ENCODE measurements at places on chromosomes 12 and 14.

- DNase-seq: no peak
Measured at GRCh38 chr12:100403446-100403845, 46.6 kb downstream of the SLC17A8 start.

GRCh38 chr12:79023784-79024183 lies 159.2 kb downstream of the SYT1 start:
- no peak for DNase-seq

GRCh38 chr12:124340080-124340900 lies 45.4 kb downstream of the RFLNA start:
- DNase-seq: no peak

DNA sequence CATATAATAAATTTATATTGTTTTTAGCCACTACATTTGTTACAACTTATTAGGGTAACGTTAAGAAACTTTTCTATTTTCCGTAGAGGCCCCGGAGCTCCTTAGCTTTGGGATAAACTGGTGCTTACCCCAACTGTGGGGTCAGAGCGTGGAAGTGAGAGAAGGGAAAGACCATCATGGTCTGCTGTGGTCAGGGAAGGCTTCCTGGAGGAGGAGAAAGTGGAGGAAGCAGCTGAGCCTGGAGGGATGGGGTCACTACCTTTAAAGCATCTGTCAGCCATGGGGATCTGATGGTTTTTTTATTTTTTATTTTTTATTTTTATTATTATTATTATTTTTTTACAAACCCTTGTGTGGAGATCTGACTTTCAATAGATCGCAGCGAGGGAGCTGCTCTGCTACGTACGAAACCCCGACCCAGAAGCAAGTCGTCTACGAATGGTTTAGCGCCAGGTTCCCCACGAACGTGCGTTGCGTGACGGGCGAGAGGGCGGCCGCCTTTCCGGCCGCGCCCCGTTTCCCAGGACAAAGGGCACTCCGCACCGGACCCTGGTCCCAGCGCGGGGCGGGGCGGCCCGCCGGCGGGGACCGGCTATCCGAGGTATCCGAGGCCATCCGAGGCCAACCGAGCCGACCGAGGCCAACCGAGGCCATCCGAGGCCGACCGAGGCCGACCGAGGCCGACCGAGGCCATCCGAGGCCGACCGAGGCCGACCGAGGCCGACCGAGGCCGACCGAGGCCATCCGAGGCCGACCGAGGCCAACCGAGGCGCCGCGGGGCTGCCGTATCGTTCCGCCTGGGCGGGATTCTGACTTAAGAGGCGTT lies 1101.2 kb upstream of the TMEM132C start:
- DNase-seq: peak; percentile 53

DNA sequence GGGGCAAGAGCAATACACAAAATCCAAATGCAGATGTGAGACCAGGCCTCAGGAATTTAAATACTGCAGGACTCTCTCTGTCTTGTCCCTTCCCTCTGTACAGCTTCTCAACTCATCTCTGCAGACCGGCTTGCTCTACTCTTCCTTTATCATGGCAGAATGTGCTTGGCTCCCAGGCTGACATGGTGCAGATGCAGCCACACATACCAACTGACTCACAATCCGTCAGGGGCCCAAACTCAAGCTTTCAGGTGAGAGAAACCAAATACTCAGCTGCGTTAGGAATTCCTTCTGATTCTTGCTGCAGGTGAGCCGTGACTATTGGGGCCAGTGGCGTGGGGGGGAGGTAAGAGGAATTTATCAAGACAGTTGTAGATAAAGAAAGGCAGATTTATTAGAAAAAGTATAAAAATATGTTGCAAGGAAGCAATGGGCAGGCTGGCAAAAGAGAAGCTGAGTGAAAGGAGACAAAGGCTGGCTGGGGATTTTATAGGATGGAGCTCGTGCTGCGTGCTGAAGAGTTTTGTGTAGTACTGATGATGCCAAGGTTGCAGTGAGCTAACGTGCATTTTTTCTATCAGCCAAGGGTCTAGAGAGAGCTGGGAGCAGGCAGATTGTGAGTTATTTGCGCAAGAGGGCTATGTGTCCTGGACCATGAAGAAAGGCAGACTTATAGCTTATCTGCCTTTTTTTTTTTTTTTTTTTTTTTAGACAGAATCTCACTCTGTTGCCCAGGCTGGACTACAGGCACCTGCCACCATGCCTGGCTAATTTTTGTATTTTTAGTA lies 5.0 kb upstream of the LGALS3 start:
- DNase-seq: no peak

GRCh38 chr14:58566979-58567378 lies 70.8 kb upstream of the DACT1 start:
- DNase-seq: no peak

DNA sequence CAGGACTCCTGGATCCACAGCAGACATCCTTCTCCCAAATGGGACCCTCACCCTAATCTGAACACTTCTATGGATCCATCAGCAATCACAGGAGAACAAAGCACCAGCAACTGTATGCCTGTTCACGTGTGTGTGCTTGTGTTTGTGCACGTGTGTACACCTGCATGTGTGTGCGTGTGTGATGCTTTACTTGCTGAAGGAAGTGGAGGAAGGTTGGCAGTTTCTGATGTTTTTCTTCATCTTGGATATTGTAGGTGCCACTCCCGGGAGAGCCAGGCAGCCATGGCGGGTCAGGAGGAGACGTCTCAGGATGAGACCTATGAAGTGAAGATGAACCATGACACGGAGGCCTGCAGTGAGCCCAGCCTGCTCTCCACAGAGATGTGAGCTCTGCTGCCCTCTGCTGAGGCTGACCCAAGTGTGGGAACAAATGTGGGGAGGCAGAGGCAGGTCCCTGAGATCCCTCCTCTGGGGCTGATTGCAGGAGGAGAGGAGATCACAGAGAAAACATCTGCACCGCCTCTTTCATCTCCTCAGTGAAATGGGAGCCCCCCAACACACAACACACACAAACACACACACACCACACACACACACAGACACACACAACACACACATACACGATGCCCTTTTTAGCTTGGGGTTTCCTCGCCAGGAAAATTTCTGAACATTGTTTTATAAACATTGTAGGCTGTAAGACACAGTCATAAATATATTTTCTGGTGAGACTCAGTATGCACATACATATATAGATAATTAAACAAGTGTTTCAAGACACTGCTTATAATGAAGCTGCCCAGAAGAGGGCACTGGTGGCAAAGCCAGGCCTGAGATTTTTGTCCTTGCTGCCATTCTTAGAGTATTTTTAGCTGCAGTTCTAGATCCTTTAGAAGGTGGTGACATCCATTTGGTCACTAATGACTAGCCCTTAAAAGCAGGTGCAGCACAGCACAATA lies 112.2 kb upstream of the FKBP4 start:
- peak; percentile 63 for DNase-seq

DNA sequence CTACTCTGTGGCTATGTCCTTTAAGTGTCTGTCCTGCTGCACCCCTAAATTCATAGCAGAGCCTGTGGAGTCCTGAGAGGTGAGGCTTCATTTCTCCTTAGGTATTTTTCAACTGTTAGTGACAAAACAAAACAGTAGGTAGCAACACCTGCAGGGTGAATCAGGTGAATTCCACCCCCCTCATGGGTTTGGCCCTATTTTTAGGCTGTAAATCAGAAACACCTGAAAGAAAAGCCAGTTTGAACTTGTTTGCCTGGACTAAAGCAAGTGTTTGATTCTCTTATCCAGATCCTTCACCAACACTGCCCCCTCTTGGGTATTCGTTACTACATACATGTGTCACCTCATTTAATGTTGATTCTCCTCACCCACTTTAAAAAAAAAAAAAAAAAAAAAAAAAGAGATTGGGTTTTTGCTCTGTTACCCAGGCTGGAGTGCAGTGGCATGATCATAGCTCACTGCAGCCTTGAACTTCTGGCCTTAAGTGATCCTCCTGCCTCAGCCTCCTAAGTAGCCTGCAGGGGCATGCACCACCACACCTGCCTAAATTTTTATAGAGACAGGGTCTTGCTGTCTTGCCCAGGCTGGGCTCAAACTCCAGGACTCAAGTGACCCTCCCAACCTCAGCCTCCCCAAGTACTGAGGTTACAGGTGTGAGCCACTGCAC lies 10.3 kb downstream of the TBPL2 start:
- peak; percentile 46 for DNase-seq

GRCh38 chr12:55852740-55853139 lies 10.0 kb upstream of the MMP19 start:
- DNase-seq: no peak

DNA sequence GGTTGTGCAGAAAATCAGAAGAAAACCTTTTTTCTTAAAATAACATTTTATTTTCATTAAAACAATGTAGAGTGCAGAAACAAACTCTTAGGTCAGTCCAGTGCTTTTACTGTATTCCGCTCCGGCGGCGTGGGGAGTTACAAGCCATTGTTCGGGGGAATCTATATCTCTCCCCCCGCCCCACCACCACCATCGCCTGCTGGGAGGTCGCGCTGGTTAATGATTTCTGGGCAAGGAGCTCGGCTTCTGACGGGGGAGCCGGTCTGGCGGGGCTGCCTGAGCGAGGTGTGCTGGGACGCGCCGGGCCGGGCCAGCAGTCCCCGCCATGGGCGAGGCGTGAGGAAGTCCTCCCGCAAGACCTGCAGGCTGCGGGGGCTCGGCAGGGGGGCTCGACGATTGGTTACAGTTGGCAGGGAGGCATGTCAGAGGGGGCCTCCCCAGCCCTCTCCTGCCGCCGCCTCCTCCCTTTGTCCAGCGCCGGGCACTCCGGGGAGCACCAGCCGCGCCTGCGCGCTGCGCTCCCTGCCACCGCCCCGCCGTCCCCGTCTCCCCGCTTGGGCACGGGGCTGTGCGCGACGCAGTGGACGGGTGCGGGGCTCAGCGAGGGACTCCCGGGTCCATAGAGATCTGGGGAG lies 1.0 kb upstream of the DUSP6 start:
- peak; percentile 85 for DNase-seq

DNA sequence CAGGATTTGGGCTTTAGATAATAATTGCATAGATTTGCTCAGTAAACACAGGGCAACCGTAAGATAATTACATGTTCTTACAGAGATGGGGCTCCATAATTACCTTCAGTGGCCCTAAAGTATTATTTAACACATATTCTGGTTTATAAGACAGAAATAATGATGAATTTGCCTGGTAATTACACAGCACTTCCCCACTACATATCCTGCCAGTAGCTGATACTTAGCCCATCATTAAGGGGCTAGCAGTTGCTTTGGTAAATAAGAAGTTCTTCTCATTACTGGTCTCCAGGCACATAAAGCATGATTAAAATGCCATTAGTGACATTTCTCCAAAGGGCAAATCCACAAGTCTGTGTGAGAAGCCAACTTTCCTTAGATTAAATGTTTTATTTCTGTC lies 158.7 kb downstream of the NUAK1 start:
- no peak for DNase-seq

GRCh38 chr14:54781961-54782750 lies 120.5 kb downstream of the GCH1 start:
- DNase-seq: no peak

DNA sequence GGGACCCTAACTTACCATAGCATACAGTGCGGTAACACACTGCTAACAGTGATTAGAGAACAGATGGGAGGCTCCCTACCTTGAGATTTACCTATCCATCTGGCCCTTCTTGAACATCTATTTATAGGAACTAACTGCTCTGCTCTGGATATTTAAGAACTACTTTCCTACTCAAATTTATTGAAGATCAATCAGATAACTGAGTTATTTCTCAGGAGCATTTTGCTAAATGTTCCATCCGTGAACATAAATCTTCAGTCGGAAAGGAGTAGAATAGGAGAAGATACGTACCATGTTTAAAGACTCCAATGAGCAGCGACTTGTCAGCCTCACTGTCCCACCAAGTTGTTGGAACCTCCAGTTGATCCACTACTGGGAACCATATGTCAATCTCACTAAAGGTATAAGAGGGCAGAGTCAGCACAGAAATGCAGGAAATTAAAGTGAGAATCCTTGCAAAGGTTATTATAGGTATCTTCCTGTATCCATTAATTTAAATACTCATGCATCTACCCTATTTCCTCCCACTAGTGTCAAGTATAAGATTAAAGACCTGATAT lies 15.6 kb upstream of the SUPT16H start:
- DNase-seq: no peak

- no peak for DNase-seq
Measured at GRCh38 chr14:61051051-61051450, 70.0 kb downstream of the SLC38A6 start.

DNA sequence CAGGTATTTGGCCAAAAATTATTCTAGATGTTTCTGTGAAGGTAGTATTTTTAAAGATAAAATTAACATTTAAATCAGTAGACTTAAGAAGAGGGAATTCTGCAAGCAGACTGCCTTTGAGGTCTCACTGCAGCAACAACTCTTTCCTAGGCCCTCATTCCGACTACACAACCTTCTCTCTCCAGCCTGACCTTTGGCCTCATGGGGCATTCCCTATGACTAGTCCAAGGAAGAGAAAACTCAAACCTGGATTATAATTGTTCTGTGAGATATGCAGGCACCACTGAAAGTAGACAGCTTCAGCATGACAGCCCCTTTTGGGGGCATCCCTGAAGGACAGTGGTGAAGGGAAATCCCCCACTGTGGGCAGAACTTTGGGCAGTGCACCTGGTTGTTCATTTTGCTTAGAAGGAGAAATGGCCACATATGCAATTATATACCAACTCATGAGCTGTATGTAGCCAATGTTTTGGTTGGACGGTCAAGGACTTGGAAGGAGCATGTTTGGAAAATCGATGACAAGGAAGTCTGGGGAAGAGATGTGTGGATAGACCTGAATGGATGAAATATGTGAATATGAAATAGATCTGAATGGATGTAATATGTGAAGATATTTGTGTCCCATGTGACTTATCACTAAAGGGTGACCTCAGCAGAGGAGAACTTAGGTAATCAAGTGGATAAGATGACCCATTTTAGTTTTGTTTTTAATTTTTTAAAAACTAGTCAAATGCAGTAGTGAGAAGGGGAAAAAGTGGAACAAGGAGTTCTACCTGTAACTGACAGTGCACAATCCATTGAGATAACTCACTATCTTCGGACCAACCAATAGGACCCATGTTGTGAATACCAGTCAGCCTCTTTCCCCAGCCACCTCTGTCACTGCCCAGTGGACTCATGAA lies 233.3 kb upstream of the FOXN3 start:
- no peak for DNase-seq

DNA sequence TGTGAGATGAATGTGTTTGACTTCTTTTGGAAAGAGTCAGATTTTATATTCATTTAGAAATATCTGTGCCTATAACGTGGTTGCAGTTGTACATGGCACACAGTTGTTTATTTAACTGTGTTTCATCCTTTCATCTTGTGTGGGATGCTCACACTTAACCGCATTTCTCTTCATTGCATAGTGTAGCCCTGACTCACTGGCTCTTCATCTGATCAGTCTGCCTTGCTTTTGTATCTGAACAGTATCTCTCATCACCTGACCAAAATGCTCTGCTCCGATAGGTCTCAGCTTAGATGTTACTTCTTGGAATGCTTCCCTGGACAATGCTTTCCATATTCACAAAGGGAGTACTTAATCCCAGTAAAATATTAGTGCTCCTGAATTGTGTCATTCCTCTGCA lies 83.4 kb downstream of the PDE3A start:
- no peak for DNase-seq

GRCh38 chr12:90947869-90948268 lies 7.1 kb downstream of the CCER1 start:
- no peak for DNase-seq

GRCh38 chr14:54761835-54762234 lies 140.8 kb downstream of the GCH1 start:
- no peak for DNase-seq

GRCh38 chr12:63317286-63317846 lies 166.4 kb upstream of the AVPR1A start:
- DNase-seq: no peak

GRCh38 chr12:47549258-47549657 lies 156.6 kb downstream of the RPAP3 start:
- DNase-seq: no peak
